ENCODE measurements at places on chromosomes 2 and 18. TPM values are rescaled to one million over a fixed set of nuclear protein-coding genes. Genes with fewer than 3 reads are reported as not detected.

DNA sequence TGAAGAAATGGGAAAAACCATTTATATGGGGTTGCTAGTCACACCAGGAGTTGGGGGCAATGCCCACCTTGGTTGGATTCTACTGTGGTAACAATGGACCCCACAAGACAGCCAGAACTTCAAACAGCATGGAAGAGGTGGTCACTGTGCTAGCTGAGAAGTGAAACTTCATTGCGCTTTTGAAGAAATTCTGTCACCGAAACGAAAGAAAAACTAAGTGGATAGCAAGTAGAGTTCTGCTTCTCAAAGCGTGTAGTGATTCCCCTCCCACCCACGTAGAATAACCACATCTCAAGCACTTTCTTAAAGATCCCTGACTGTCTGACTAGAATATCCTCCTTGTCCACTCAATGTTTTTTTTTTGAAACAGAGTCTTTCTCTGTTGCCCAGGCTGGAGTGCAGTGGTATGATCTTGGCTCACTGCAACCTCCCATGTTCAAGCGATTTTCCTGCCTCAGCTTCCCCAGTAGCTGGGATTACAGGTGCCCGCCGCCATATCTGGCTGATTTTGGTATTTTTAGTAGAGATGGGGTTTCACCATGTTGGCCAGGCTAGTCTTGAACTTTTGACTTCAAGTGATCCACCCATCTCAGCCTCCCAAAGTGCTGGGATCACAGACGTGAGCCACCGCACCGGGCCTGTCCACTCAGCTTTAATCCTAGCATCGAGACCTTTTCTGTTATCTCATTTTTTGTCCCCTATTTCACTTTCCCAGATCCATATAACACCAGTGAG, 30.1 kb upstream of the CCL20 start:
- DNase-seq: no peak

GRCh38 chr2:80354858-80355257, 50.3 kb upstream of the LRRTM1 start:
- no peak for DNase-seq

- DNase-seq: no peak
Observed at GRCh38 chr2:221931251-221931991, 359.3 kb upstream of the EPHA4 start.

DNA sequence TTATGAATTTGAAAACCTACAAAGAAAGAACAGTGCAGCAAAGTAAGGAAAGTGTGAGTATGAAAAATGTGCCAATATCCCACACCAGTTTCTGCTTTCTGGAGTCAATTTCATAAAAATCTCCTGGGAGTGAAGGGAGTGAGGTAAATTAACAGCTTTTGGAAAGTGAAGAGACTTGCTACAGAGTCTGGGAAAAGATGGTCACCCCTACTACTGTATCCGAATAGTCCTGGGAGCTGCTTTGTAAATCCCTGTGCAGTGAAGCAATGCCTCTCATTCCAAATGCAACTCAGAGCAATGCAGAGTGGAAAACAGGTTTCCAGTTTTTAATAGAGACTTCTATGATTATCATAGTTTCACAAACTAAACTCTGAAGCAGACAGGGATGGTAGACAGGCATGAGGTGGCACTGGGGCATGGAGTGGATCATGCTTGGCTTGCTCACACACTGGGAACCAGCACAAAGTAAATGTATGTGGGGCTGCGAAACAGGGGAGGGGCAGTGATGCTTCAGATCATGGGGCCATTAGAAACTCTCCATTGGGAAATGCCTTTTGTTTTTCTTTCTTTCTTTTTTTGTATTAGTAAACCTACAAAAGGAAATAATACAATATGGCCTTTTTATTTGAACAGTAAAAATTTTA, 10.6 kb downstream of the COL5A2 start:
- DNase-seq: no peak

DNA sequence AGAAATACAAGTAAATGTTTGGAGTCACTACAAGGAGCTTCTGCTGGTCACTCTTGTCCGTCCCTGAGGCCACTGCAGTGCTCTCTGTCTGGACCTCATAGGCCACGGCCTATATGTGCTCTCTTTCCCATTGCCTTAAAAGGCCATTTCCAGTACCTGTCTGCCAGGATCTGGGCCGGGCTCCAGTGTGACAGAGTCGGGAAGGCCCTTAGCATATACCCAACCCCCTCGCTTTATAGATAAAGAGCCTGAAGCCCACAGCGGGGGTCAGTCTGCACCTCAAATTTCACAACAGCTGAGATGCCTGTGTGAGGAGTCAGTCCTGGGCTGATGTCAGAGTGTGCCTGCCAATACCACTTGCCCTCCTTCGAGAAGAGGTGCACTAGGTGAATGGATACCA, 39.9 kb downstream of the ADD2 start:
- DNase-seq: no peak

- DNase-seq: no peak
Observed at GRCh38 chr2:9548506-9548905, 7.1 kb downstream of the ADAM17 start.

- DNase-seq: no peak
Observed at GRCh38 chr18:14921031-14921430, 173.1 kb downstream of the ANKRD30B start.

- DNase-seq: no peak
Observed at GRCh38 chr2:145687442-145688134, 1167.7 kb upstream of the ZEB2 start.

- DNase-seq: no peak
Observed at GRCh38 chr2:198873503-198874471, 584.0 kb downstream of the SATB2 start.

DNA sequence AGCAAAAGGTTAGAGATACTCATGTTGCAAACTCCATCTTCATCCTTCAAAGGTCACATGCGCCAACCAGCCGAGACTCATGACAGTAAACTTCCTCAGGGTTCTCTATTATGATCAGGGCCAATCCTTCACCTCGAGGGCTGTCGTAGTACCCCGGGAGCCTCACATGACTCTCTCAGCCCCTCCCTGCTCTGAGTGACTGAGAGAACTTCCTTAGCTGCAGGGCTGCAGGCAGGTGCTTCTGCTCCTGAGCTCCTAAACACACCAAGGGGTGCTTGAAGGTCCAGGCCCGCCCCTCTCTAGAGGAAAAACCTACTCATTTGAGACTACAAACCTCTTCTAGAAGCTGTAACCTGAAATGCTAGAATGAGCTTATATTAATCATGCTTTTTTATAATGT, 48.2 kb downstream of the LONRF2 start:
- DNase-seq: no peak

DNA sequence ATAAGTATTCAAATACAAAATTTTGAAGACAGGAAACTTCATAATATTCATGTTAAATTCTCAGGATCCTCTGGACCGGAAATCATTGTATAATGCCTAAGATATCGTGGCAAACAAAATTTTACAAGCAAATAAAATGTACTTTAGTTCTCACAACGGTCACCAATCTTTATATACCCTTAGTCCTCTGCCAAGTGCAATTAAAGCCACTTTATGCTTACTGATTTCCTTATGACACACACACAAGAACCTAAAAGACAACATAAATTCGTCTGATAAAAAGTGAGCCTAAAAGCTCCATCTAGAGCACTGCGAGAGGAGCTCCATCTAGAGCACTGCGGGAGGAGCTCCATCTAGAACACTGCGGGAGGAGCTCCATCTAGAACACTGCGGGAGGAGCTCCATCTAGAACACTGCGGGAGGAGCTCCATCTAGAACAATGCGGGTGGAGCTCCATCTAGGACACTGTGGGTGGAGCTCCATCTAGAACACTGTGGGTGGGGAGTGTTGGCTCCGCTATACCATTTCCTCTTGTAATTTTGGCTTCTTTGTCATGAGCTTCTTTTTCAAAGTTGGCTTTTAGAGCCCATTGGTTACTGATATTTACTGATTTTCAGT, 15.9 kb downstream of the ATP8B1 start:
- no peak for DNase-seq

DNA sequence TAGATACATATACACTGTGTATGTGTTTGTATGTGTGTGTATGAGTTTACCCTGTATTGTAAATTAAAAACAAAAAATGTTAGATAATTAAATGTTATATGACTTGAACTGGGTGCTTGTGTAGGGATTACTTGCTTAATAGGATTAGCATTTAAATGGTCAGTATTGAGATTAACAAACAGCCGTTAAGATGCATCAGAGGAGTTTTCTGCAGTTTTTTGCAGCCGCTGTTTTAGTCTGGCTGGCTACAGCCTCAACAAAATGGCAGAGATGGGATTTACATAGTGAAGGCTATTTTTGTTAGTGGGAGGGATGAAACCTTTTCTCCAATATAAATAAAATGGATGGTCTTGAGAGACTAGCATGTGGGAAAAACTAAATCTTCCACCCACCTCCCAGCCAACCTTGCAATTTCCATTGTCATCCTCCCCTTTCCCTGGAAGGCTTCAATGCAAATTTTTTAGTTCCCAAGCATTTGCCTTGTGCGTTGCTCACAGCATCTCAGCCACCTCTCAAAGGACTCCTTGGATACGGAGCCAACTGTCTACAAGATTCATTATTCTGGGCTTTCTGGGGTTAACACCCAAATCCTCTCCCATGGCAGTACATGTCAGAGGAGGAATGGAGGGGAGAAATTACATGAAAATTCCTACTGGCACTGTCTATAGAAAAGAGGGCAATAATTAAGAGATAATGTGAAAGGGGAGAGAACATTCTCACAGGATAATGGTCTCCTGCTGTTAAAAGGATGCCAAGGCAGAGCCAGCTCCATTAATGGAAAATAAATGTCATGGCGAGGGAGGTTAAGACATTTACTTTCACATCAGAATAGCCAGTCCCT, 351.9 kb downstream of the CDH2 start:
- no peak for DNase-seq

DNA sequence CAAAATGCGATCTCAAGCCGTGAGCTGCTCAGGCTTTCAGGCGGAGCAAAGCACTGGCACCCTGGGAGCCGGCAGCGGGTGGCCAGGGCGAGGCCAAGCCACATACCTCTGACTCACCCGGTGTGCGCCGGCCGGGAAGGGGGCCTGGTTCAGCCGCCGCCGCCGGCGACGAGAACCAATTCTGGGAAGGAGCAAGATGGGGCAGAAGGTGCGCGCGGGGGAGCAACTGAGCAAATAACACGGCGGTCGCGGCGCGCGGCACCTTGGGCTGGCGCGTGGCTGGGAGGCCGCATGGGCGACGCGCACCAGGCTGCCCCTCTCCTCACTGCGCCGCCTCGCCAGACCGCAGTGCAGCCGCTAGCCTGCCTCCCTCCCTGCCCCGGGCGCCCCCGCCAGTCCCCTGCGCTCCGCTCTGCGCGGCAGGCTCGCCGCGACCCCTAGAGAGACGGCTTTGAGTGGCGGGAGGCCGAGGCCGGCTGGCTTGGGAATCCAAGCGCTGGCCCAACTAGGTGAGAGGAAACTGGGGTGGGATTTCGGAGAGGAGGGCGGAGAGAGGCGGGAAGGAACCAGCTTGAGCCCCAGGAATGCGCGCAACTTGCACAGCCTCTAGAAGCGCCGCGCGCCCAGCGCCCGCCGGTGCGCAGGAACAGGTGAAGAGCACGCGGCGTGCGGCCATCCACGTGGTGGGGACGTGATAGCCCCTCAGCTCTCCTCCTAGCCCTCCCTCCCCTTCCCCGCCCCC, 3.2 kb downstream of the NRP2 start:
- no peak for DNase-seq

DNA sequence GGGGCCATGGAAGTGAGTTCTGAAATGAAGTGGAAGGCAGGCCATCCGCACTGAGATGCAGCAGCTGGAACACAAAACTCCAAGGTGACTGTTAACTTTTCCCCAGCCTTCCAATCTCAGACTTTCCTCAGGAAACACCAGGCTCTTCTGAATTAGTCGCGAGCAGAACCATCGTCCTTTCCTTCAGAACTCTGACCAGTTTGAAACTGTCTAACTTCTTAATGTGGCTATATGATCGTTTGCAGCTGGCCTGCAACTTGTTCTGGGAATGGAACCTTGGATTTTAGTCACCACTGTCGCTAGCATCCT, 620 bp upstream of the RPL37A start:
- DNase-seq: no peak

- no peak for DNase-seq
Observed at GRCh38 chr2:181682795-181683517, 2.6 kb upstream of the NEUROD1 start.

DNA sequence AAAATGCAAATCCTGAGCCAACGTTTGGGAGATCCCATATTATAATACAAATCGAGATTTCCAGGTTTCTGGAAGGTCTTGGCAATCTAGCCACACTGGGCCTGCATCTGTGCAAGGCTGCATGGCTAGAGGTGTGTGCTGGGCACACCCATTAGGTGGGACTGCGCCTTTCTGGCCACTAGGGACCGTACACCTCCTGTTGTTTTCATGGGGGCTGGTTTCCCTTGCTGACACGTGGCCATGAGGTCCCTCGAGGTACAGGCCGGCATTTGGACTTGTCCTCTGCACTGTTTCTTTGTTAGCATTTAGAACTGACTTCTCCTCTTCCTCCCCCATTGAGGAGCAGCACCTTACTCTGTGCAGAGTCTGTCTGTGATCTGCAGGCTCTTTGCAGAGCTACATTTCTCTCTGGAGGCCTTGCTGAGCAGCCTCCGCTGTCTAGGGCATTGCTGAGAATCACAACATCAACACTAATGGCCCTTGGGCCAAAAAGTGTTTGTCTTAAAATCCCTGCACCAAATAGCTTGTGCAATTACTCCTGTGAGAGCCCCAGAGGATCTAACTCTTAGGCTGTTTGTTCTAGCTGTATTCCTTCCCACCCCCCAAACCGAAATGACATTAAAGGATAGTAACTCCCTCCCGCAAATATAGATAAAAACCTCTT, 131.2 kb downstream of the NEDD4L start:
- no peak for DNase-seq

DNA sequence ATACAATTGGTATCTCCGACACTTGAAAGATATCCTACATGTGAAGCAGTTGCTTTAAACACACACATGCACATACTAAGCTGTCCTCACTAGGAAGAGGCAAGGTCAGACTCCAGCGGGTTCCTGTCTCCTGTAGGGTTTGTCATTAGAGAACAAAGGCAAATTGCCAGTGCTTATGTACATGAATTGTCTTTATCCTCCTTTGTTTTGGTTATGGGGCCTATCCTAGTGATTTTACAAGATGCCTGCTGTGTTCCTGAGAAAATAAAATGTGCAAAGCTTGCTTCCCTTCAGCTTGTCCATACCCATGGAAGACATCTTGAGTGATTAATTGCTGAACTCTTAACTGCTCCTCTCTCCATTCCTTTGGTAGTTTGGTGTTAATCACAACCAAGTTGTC, 86.7 kb upstream of the SLC39A10 start:
- no peak for DNase-seq

TFPI gene
- total RNA-seq: 16.3 TPM

PRKAG3 gene
- total RNA-seq: not detected

VSNL1 gene
- total RNA-seq: 10.1 TPM

PTPRM gene
- total RNA-seq: 21.4 TPM

SPAG16 gene
- 26.7 TPM for total RNA-seq

DSG3 gene
- 121 TPM for total RNA-seq

RNF144A gene
- total RNA-seq: 5.3 TPM

CRYGC gene
- total RNA-seq: not detected

INSIG2 gene
- total RNA-seq: 12.9 TPM

ADRA2B gene
- total RNA-seq: 0.95 TPM

NTSR2 gene
- total RNA-seq: not detected

LYG1 gene
- total RNA-seq: 1.7 TPM
